ENCODE measurements at places on chromosomes 6 and 20.

- no peak for DNase-seq
Measured at GRCh38 chr6:14704383-14705271, 541.2 kb upstream of the JARID2 start.

GRCh38 chr6:26366504-26366903, 1.5 kb downstream of the BTN3A2 start:
- no peak for DNase-seq

DNA sequence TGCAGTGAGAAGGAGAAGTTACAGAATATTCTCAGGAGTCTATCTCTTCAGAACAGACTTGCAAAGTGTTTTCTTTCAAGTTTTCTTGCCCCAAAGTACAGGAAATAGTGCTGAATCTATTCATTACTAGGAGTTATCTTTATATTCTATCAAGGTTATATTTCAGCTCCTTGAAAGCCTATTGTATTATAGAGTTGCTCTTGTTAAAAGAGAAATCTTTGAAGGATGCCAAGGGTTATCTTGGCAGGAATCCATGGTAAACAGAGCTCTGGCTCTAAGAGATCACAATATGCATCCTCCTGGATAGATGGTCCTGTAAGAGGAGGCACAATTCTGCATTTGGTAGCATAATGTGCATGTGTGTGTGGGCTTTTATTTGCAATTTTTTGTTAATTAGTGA, 21.2 kb upstream of the SNRPB2 start:
- DNase-seq, result no peak

GRCh38 chr6:43405354-43405753, 22.0 kb upstream of the ABCC10 start:
- DNase-seq, result no peak

DNA sequence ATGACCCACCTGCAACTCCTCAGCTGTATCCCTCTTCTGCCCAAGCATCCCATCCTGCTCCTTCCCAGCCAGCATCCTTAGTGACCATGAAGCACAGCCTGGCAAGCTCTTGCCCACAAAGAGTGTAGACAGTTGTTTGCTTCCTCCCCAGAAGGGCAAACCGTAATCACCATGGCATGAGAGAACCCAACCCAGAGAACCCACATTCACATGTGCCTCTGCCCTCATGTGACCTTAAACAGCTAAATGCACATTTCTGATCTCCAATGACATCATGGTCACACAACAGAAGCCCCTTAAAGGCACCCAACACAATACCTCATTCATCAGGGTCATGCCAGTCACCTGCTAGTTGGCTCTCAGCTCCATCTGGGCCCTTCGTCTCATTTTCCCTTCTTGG, 162.8 kb upstream of the CDYL start:
- DNase-seq, result no peak

DNA sequence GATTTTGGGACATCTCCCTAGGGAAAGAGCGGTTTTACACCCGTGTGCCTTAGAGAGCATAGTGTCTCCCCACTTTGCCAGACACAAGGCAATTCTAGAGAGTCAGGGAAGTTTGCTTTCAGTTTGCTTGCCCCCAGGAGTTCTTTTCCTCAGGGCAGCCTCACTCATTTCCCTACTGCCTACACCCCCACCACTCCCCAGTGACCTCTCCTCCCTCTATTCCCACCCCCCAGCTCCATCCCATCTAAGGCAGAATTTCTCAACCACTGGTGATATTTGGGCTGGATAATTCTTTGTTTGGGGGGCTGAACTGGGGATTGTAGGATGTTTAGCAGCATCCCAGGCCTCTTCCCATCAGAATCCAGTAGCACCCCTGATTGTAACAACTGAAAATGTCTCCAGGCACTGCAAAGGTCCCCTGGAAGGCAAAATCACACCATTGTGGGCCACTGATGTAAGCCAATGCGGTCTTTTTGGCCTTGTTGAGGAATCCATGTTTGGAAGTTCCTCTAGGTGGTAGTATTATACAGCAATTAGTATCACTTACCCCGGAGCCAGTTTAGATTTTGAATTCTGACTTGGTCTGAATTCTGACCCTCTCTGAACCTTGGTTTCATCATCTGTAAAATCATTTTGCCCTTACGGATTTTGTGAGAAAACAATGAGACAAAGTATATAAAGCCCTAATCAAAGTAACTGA, 1.3 kb downstream of the EPPIN start:
- no peak for DNase-seq

DNA sequence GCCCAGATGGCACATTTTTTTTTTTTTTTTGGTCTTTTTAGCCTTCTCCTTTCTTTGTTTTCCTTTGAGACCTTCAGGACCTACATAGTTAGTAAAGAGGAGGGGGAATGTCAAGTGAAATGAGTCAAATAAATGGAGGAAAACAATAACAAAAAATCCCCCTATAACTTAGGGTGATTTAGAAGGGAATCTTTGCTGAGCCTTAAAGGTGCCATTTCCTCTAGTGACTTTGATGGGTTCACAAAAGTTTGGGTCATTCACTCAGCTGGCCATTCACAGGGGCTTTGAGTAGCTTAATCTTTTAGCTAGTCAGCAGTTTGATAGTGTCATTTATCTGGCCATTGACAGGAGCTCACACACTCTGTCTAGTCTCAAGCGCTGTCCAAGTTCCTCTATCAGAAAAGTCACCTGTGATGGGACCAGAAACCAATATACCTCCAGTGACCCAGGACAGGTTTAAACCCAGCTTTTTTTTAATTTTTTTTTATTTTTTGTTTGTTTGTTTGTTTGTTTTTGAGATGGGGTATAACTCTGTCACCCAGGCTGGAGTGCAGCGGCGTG, 275.1 kb upstream of the PRDM1 start:
- DNase-seq, result no peak

DNA sequence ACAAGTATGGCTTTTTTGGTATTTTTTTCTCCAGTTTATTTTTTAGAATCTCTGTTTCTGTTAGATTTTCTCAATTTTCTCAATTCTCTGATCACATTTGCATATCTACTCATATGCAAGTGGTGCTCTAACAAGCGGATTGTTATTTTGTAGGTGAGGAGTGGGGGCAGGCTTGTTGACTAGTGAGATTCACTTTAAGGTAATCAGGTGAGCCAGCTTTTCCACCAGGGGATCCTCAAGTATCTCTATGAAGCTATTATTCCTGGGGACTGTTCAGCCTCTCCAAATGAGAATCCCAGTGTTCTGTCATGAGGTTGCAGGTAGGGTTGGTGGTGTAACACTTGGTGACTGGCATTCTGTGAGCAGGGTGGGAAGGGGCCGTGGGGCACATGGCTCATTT, 274.3 kb upstream of the FERMT1 start:
- no peak for DNase-seq

- DNase-seq, result no peak
Measured at GRCh38 chr20:16387666-16388065, 185.6 kb downstream of the KIF16B start.

- DNase-seq, result no peak
Measured at GRCh38 chr6:3844097-3844463, 5.1 kb upstream of the FAM50B start.

DNA sequence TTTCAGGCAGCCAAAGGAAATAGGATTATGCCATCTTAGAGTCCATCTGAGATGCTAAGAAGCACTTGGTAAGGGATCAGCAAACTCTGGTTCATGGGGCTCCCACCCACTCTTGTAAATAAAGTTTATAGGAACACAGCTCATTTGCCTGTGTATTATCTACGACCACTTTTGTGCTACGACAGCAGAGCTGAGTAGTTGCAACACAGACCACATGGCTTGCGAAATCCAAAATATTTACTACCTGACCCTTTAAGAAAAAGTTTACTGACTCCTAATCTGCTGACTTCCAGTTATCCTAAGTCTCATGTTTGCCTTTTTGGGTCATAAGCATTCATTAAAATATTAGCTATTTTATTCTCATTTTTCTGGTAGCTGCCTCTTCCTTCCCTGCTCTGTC, 859.0 kb downstream of the QKI start:
- no peak for DNase-seq

DNA sequence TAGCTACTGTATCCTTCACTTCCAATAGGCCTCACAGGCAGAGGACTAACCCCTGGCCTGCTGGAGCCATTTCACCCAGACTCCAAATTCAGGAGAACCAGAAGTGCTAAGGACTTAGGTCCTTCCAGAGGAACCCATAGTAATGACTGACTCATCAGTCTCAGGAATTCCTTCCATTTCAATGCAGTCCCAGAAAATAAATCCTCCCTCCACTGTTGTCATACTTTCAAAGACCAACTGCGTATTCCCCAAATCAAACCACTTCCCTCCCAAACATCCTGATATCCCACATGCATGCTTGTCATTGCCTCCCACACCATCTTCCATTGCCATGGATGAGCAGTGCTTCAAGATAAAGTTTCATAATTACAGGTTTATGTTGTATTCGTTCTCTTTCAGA, 31.8 kb upstream of the NT5E start:
- no peak for DNase-seq

GRCh38 chr6:159871906-159872305, 18.9 kb upstream of the MAS1 start:
- DNase-seq, result no peak

GRCh38 chr20:42721923-42722322, 467.8 kb downstream of the PTPRT start:
- no peak for DNase-seq

DNA sequence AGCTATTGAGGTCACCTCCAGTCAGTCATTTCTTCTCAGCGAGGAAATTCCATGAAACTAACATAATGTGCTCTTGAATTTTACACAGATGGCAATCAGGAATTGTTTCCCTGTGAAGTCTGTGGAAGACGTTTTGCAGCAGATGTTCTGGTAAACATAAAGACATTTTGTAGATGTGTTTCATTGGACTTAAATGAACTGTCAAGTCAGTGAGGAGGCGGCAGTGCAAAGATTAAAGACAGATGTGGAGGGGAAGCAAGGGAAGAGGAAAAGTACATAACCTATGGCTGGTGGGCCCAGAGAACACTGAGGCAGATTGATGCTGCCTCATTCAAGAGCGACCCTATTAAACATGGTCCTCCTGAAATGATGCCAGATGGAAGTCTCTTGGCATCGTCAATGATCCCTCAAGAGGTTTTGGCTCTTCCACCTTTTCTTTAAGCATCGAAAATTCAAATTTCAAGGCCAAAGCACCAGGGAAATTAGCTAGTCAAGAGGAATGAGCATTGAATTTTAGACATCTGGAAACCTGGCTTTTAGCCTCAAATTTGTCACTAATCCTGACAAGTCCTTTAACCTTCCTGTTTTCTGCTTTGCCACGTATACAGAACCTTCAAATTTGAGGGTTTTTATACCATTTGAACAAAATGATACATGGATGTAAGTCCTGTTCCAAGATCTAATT, 20.1 kb downstream of the ZC2HC1B start:
- no peak for DNase-seq

GRCh38 chr20:25510202-25510601, 75.1 kb downstream of the NINL start:
- DNase-seq, result no peak

- peak; percentile 54 for DNase-seq
Measured at GRCh38 chr20:59120491-59120890, 43.1 kb upstream of the ZNF831 start.

- DNase-seq, result no peak
Measured at GRCh38 chr20:9334866-9335265, 179.5 kb upstream of the LAMP5 start.

DNA sequence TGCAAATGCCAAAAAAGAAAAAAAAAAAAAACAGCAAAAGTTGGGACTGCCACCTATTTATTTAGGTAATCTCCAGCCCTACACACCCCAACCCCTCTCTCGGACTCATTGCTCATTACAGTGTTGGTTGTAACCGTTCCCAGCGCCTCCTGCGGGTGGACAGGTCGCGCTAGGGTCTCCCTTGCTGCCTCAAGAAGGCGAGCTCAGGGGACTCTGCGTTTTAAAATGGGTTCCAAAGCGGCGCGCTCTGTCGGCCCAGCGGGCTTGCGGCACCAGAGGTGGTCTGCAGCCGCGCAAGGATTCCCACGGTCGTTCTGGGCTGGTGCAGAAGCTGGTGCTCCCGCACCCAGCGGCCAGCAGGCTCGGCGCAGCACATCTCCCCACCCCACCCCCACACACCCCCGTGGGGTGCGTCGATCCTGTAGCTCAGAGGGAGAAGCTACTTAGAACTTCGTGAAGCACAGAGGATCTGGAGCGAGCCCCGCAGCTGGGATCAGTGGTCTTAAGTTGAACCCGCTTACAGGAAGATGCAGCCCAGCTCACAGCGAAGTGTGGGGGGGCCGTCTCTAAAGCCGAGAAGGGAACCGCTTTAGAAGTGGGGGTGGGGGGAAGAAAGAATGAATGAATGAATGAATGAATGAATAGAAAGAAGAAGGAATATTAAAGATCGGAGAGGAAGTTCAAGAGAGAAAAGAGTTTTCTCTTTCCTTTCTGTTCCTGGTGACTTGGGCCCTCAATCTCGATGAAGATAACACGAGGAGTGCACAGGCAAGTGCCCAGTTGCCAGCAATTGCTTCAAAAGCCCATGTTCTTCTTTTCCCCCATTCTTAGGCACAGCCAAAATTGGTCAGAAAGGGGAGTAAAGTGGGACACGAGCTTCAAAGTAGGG, 780 bp downstream of the TFAP2A start:
- DNase-seq, result no peak
